ENCODE measurements at places on chromosomes 4 and X. TPM values are rescaled to one million over a fixed set of nuclear protein-coding genes. Genes with fewer than 3 reads are reported as not detected.

DNA sequence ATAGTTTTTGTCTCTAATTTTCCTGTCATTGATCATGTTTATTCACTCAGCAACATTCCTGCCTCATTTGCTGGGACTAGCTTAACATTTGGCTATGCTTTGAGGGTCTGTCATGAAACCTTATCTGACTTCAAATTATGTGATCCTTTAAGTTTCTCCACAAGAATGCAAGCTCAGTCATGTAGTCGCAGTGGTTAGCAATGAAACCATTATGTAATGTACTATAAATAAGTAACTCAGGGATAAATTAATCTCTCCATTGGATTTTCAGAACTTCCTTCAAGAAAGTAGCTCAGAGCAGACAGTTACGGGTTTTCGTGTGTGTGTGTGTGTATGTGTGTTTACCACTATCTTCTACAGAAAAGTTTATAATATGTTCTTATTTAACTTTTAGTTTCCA lies 993.6 kb downstream of the ADGRL3 start:
- no peak for DNase-seq

- DNase-seq: no peak
These were observed 14.6 kb upstream of the MED28 start for GRCh38 chr4:17599826-17600225.

DNA sequence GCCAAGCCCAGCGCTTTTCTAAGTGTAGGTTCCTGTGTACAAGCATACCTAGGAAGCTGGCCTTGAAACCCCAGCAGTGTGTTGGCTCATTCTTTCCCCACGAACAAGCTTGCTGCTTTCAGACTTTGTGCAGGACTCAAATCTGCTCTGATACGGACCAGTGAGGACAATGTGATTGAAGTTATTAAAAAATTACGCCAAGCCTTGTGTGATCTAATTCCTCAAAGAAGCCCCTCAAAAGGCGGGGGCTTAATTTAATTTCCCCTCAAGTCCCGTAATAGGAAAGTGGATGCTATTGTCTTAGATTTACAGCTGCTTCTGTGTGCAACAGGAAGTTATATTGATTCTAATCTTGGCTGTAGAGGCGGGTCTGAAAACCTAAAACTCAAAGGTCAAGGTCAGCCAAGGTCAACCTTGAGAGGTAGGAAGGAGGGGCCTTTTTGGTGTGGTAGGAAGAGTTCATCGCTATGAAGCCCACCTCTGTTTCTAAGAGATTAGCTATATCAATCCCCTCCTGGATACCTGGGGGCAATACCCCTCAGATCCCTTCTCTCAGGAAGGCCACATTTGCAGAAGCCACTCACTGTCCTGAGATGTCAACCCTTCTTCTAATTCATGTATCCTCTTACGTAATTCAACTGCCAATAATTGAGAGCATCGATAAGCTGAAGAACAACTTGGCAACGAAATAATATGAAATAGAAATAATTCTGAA lies 45.1 kb downstream of the TBC1D9 start:
- no peak for DNase-seq

Gene ODAPH
- total RNA-seq: not detected

Gene PDE6B
- 13.3 TPM for total RNA-seq

GRCh38 chr4:139809757-139810140 lies 144.1 kb downstream of the MGST2 start:
- no peak for DNase-seq

GRCh38 chr4:10192331-10192730 lies 75.7 kb upstream of the WDR1 start:
- no peak for DNase-seq

GRCh38 chr4:26529479-26529878 lies 39.2 kb upstream of the CCKAR start:
- no peak for DNase-seq

DNA sequence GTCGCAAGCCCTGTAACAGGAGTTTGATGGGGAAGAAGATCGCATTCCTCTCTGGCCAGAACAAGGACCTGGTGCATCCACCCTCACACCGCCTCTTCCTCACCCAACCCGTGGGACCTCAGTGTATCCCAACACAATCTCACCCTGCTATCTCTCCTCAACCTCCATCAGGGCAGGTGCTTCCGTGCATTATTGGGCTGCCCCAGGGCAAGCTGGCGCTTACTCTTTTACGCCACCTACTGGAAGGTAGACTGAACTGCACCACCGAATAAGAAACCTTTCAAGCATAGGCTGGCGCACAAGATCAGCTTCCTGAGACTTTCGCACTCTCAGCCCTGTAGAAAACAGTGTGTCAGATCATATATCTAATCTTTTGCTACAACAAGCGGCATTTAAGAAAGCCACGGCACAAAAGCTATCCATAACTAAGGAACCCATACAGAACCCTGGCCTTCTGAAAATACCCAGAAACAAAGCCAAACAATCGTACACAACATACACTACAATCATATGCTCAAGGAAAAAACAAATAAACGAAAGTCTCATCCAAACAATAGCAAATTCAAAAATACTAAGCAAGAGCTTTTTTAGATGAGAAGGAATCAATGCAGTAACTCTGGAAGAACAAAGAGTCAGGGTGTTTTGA lies 209.3 kb downstream of the UGT8 start:
- peak; percentile 13 for DNase-seq

Gene MED12
- 71.1 TPM for total RNA-seq

Gene CLIC2
- total RNA-seq: 0.14 TPM

GRCh38 chrX:36978886-36979285 lies 29.3 kb upstream of the FAM47C start:
- DNase-seq: no peak

GRCh38 chr4:166252487-166253402 lies 379.7 kb downstream of the TLL1 start:
- no peak for DNase-seq

DNA sequence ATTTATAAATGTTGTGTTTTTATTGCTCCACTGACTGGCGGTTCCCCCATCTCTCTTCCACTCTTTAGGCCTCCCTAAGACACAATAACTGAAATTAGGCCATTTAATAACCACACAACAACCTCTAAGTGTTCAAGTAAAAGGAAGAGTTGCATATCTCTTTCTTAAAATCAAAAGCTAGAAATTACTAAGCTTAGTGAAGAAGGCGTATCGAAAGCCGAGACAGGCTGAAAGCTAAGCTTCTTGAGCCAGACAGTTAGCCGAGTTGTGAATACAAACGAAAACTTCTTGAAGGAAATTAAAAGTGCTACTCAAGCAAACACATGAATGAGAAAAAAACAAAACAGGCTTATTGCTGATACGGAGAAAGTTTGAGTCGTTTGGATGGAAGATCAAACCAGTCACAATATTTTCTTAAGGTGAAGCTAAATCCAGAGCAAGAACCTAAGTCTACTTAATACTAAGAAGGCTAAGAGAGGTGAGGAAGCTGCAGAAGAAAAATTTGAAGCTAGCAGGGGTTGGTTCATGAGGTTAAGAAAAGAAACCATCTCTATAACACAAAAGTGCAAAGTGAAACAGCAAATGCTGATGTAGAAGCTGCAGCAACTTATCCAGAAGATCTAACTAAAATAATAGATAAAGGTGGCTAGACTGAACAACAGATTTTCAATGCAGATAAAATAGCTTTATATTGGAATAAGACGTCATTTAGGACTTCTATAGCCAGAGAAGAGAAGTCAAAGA lies 194.0 kb upstream of the TTC29 start:
- no peak for DNase-seq

DNA sequence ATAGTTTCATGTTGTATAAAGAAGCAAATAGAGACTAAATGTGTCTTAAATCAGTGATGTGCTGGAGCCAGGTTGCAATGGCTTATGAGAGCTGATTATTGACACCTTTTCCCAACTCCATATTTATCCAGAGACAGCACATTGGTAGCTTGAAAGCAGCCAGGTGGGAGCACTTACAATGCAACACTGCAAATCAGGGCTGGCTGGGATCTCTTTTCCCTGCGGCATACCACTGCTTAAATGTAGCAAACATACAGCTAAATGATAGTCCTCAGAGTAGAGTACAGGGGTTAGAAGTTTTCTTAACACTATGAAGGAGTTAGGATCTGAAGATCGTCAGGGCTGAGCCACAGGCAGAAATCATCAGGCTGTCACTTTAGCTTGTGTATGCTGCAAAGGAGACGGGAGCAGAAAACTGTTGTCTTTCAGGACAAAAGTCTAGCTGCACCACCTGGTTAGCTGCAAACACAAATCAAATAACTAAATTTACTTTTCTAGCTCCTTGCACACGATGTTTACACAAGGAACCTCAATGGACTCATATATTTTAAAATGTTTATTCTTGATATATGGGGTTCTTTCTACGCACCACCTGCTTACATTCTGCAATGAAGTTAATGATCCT lies 527.3 kb downstream of the TLL1 start:
- no peak for DNase-seq

DNA sequence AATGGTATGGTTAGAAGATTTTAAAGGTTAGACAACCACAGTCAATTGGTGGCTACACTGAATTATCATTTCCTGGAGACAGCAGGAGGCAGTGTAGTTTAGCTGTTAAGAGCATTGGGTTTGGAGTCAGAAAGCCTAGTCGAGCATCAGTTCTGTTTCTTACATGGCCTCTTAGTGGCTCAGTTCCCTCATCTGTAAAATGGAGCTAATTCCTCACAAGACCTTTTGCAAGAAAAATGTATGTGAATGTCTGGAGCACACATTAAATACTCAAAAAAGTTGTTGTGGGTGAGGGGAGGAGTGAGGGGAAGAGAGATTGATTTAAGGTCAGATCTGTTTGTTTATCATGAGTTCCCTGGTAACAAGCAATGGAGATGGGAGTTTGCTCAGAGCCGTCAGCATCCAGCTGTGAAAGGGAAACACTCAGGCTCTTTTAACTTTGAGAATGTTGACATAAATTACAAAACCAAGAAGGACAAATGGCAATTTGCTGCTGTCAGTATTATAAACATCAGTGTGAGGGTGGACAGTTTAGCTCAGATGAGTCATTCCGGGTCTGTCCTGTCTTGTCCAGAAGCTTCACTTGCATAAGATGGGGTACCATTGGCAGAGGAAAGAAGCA lies 98.2 kb upstream of the PGRMC2 start:
- no peak for DNase-seq

GRCh38 chr4:53640576-53641453 lies 49.5 kb upstream of the LNX1 start:
- DNase-seq: no peak

DNA sequence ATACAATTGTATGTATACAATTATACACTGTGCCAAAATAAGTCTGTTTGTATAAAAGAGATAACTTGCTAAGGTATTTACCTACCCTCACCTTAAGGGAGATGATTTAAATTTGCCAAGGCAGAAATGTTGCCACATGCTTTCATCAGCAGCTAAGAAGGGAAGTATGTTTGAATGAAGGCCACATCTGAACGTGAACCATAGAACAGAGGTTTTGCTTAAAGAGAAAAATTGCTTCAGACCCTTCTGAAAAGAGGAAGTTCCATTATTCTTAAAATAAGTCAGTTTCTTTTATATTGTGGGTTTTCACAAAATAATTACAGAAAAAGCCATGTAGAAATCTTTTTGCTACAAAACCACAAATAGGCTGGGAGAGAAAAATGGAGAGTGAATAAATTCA lies 621.5 kb upstream of the HTR2C start:
- DNase-seq: no peak

- DNase-seq: no peak
These were observed 383.0 kb upstream of the TENM3 start for GRCh38 chr4:181860157-181860556.

Gene MAP9
- 5.8 TPM for total RNA-seq

- no peak for DNase-seq
These were observed 43.9 kb downstream of the CYSLTR1 start for GRCh38 chrX:78283511-78283910.

DNA sequence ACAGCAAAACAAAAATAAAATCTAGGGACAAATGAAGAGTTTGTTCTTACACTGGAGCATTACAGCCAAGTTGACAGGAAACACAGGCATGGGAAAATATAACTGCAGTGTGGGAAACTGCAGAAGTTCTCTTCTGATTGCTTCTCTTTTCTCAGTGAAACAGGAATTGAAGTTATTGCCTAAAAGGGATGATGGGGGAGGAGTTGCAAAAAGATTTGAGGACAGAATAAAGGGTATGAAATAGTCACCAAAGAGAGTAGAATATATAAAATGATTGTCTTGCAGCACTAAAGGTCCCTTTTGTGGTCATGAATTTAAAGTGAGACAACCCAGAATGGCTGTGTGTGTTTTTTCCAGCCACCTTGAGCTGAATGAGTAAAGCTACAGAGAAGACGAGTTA lies 103.7 kb downstream of the JADE1 start:
- DNase-seq: no peak

Gene ASB9
- total RNA-seq: 0.78 TPM

DNA sequence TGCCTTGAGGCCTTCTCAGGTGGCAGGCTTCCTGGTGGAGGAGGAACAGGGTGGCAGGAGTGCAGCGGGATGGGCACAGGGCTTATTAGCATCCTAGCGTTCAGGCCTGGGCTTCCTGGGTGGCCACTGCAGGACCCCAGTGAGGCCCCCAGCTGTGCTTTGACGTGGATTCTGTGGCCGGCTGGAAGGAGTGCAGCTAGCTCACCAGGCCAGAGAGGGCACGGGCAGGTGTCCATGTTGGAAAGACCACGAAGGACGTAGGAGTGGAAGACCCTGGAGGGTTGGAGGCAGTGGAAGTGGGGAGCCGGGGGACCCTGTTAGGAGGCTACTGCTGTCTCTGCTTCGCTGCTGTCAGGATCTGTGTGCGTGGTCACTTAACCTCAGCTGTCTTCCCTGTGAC lies 13.3 kb upstream of the TADA2B start:
- no peak for DNase-seq

Gene PLA2G12A
- 10.4 TPM for total RNA-seq

DNA sequence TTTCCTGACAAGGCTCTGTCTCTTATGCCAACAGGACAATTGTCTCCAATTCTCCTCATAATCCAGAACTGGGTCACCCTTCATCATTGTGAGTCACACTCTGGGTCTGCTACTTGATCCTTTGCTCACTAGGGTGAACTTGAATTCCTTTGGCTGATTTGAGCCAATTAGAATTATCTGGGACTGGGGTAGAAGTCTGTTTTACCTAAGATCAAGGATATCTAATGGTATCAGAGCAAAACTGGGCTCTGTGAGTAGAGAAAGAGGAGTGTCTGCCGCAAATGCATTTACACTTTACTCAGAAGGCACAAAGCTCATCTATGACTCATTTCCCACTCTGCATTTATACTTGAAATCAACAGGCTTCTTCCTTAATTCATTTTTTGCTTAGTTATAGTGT lies 72.6 kb downstream of the PITX2 start:
- no peak for DNase-seq
